A549 (cell line): ENCODE measurements at places on chromosomes 11 and 22. TPM values are rescaled to one million over a fixed set of nuclear protein-coding genes. Genes with fewer than 3 reads are reported as not detected.

Gene DNAJB7
- polyA plus RNA-seq: not detected in 3 replicates

- no peak for DNase-seq
Observed at GRCh38 chr11:15724601-15725000, 609.9 kb downstream of the INSC start.

Gene C22orf42
- not detected in 3 replicates for polyA plus RNA-seq

DNA sequence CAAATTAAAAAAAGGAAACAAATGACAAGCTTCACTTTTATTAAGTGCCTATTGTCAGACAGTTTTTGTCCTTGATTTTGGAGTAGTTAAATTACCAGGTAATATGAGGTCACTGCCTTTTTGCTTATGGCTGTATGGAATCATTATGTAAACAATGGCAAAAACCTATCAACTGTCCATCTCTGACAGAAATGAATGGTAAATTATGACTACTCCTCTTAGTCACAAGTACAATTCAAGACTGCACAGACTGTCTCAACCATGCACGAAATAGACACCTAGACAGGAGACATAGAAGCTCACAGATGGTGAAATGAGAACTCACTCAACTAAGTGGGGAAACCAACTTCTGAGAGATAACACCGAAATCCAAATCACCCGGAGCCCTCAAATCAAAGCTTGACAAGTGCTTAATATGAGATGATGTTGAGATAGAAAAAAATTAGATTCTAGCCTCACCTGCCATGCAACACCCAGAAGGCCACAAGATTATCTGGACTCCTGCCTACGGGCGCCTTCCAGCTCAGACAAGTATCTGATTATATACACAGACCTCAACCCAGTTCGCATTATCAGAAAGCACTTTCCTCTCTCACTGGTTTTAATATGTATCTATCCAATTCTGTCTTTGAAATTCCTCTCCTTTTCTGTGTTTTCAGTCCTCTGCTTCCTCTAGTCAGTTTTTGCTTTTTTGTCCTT is 199.3 kb downstream of the CADM1 start:
- no peak for DNase-seq

- DNase-seq: no peak
Observed at GRCh38 chr11:74284466-74284865, 27.0 kb downstream of the P4HA3 start.

DNA sequence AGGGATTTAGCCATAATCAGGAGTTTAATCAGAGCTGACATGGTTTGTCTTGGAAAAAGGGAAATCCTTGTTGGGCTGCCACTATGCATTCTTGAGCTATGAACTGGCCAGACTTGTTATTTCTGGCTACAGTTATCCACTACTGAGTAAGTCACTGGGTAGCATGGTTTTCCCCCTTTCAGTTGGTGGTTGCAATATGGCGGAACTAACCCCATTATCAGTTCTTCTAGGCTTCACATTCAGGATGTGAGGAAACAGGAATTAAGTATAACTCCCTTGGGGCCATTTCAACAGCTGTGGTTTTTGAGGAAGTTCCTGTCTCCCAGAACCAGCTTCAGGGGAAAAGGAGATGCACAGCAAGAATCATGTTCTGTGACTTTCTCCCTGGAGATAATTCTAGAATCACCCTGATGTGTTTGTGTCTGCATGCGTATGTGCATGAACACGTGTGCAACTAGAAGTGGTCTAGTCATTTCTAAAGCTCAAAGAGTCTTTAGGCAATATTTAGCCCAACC is 103.0 kb upstream of the CD44 start:
- no peak for DNase-seq

- DNase-seq: no peak
Observed at GRCh38 chr11:12764187-12764914, 90.1 kb downstream of the TEAD1 start.
